Activated CD4-positive, CD25-positive, alpha-beta regulatory T cell treated with anti-CD3 and anti-CD28 coated beads, Interleukin-2, amount 50 U/mL, for 24 hours (primary cell): ENCODE measurements at places on chromosomes 12 and 14.
A peak's percentile ranks its signal among the peaks of the same experiment; 100 is the strongest.

DNA sequence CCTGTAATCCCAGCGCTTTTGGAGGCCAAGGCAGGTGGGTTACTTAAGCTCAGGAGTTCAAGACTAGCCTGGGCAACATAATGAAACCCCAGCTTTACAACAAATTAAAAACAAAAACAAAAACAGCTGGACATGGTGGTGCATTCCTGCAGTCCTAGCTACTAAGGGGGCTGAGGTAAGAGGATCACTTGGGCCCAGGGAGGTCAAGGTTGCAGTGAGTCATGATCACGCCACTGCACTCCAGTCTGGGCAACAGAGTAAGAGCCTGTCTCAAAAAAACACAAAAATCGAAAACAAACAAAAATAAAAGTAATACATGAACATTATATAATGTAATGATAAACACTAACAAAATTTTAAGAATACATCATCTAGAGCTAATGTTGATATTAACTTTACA, 46.2 kb upstream of the GRIP1 start:
- ATAC-seq, result no peak

- ATAC-seq, result peak; percentile 87
Measured at GRCh38 chr14:24634158-24634557, at the start of gene GZMB. GZMB (minus strand) TSS chr14:24634190; CDS start chr14:24634160, 30 bp downstream.

GRCh38 chr12:116332705-116333380, 55.4 kb upstream of the MED13L start:
- ATAC-seq, result no peak

- ATAC-seq, result no peak
Measured at GRCh38 chr12:82756303-82756702, 69.6 kb downstream of the TMTC2 start.

DNA sequence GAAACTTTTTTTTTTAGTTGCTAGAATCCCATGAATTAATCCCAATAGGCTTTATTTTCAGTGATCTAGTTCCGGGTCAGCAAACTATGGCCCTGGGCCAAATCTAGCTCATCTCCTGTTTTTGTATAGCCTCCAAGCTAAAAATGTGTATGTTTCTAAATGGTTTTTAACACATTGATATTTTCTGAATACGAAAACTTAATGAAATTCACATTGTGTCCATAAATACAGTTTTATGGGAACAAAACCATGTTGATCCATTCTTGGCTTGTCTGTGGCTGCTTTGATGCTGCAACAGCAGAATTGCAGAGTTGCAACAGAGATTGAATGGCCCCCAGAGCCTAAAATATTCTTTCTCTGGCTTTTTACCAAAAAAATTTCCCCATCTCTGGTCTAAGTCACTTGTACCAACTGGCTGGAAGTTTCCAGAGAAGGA, 47.5 kb downstream of the ZNF664 start:
- no peak for ATAC-seq

- ATAC-seq, result no peak
Measured at GRCh38 chr14:75310295-75311111, 31.9 kb downstream of the FOS start.

DNA sequence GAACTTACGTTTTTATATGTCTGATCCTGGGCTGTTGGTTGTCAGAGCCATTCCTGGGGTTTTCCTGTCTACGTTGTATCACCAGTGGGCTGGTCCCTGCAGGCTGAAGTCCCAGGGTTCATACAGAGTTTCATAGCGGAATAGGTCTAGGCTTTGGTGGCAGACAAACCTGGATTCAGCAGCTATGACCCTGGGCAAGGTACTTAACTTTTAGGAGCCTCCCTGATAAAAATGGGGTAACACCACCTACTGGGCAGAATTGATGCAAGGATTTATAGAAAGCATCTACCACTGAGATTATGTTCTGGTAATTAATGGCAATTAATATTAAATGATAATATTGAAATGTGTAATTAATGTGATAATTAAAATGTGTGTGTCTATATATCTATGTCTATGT, 141.2 kb downstream of the SYNE2 start:
- ATAC-seq, result no peak

GRCh38 chr14:33369972-33370371, 431.3 kb downstream of the NPAS3 start:
- ATAC-seq, result no peak

DNA sequence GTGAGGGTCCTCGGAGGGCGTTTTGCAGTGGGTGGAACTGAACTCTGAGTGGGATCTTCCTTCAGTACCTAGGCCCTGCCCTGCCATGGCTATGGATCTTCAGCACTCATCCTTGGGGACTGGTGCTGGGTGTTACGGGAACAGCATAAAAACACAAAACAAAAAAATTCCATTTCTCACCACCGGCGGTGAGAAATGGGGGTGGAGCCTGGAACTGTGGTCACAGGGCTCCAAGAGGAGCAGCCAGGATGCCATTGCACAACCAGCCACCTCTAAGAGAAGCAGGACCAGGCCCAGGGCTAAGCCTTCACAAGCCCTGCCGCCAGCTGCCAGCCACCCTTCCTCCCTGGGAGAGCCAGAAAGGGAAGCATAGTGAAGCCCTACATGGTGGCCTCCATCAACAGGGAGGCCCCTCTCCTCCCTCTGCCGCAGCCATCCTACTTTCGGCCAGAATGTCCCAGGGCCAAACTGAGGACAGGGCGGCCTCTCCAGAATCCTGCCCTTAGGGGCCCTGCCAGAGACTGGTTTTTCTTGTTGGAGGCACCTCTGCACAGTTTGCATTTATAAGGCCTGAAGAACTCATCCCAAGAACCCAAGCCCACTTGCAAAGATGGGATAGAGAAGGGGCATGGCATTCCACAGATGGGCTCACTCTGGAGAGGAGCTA, 76.5 kb downstream of the VCPKMT start:
- no peak for ATAC-seq

DNA sequence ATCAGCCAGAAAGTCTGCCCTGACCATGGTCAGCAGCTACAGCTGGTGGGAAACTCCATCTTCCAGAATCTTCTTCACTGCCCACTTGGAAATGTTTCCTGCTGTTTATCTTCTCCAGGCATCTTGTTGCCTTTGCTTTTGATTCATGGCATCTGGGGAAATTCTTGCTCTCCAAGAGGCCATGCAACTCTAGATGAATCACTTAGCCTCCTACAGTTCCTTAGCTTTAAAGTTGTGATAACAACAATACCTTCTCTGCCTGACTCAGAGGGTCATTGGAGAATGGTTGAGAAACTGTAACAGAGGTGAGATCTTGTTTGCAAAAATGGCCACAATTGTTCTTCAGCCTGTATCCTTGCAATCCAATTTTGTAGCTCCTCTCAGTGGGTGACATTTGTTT, 121.0 kb upstream of the VRK1 start:
- no peak for ATAC-seq

GRCh38 chr12:77685112-77685511, 145.6 kb upstream of the NAV3 start:
- ATAC-seq, result no peak

DNA sequence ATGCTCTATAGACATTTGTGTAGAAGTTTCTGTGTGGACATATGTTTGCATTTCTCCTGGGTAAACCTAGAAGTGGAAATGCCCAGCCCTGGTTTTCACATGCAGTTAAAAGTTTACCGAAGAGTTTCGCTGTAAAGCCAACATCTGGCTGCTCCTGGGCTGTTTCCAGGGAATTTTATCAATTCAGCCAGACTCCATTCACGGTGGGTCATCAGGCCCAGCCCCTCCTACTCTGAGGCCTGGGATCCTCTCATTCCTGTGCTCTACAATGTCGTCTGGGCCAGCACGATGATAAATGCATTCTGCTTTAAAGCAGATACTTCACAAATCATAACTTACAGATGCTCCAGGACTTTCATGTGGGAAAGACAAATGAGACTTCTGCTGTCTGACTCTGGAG, 7.1 kb downstream of the NUAK1 start:
- ATAC-seq, result no peak

DNA sequence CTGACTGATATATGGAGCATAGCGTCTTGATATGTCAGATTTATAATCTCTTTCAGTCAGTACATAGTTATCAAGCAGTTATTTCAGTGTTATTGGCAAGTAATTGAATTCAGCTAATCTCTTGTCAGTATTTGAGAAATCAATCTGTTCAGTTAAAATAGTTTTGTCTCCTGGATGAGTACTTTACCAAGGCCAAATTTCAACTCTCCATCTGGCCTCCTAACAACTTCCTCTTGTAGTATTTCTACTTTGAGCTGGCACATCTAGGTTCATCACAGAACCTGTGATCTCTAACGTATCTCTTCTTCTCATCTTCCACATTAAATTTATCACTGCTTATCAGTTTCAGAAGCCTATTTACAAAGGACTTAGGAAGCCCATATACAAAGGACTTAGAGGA, 690.5 kb downstream of the C12orf50 start:
- ATAC-seq, result no peak

- no peak for ATAC-seq
Measured at GRCh38 chr12:42936991-42937390, 347.4 kb upstream of the PRICKLE1 start.

GRCh38 chr14:101456246-101457175, 104.8 kb upstream of the DIO3 start:
- no peak for ATAC-seq

DNA sequence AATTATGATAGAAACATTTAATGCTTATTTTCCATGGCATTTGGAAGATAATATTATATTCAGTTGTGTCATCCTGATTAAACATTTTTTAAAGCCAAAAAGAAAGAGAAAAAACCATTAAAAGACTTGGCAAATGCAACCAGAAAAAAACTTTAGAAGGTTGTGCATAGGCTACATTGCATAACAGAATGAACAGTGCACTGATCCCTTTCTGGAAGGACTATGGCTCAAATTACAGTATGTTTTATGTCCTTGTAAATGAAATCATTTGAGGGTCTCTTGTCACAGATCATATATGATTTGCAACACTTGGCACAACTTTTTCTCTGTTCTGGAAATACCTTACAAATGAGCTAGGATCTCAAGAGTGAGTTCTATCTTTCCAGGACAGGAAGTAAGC, 275.2 kb upstream of the FLRT2 start:
- no peak for ATAC-seq

- no peak for ATAC-seq
Measured at GRCh38 chr14:59155886-59156285, 32.6 kb upstream of the DAAM1 start.
